GM04504 (cell line): ENCODE measurements at places on chromosomes 3 and 15.

DNA sequence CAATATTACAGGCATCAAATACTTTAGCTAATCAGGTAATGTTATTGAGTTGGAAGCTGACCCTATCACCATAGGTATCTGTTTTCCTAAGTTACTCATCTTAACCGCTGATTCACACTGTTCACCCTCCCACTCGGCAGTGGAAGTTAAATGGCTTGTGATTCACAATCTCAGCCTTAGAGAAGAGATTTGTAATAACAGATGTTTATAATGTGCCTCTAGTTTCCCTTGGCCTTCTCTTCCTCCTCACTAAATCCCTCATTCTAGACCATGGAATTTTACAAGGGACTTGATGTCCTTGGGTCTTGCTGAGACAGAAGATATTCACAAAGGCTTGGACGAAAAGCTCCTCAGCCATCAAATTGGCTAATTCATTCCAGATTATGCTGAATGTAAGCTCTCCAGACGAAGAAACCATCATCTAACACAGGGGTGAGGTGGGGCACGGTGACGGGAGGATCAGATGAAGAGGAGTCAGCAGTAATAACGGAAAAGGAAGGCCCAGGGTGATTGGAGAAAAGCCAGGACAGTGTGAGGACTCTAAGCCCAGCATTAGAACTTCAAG is 931.7 kb downstream of the MCTP2 start:
- DNase-seq = peak; percentile 81

- no peak for DNase-seq
These were observed 47.5 kb downstream of the FOXL2 start for GRCh38 chr3:138899351-138899991.

DNA sequence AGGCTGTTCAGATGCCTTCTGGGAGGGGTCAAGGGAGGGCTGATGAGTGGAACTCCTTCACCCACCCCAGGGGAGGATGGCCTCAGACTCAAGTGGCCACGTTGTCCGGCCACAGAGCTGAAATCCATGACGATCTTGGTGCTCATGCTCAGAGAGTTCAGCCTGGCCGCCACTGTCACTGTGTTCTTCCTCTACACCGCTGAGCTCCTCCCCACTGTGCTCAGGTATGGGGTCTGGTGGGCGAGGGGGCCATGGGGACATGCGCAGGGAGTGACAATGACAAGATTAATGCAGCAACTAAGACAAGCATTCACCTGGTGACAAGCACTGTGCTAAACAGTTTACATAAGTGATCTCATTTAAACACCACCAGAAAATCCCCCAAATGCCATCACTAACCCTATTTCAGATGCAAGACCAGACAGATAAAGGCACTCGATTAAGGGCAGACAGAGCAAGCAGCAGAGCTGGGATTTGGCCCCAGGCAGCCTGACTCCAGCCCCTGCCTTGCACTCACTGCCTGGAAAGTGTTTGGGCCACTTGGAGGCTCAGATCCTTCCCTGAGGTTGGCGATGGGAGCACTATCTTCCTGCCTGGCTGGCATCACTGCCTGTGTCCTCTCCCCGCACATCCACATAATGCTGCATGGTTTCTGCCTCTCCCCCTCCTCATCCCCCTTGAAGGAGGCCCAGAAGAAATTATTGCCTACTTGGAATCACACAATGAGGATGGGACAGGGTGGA is 30.9 kb upstream of the XYLB start:
- DNase-seq = no peak

DNA sequence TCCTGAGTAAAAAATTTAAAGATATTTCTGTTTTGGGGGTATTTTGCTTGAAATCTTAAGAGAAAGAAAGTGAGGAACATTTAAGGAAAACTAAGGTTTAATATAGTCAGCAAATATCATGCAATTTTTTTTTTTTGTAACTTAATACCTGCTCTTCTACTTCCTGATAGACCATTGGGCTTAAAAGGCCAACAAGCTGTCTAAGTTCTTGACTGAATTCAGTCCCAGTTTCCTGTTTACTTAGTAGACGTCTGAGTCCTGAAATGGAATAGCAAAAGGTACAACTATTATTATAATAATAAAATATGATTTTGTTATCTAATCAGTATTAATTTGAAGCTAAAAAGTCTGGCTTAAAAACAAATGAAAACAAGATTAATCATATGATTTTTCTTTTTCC is 37.9 kb downstream of the IQCB1 start:
- DNase-seq = no peak

GRCh38 chr3:32818229-32818969 is 602 bp downstream of the TRIM71 start:
- DNase-seq = no peak

- no peak for DNase-seq
These were observed 127.7 kb upstream of the TLE3 start for GRCh38 chr15:70225416-70225815.

DNA sequence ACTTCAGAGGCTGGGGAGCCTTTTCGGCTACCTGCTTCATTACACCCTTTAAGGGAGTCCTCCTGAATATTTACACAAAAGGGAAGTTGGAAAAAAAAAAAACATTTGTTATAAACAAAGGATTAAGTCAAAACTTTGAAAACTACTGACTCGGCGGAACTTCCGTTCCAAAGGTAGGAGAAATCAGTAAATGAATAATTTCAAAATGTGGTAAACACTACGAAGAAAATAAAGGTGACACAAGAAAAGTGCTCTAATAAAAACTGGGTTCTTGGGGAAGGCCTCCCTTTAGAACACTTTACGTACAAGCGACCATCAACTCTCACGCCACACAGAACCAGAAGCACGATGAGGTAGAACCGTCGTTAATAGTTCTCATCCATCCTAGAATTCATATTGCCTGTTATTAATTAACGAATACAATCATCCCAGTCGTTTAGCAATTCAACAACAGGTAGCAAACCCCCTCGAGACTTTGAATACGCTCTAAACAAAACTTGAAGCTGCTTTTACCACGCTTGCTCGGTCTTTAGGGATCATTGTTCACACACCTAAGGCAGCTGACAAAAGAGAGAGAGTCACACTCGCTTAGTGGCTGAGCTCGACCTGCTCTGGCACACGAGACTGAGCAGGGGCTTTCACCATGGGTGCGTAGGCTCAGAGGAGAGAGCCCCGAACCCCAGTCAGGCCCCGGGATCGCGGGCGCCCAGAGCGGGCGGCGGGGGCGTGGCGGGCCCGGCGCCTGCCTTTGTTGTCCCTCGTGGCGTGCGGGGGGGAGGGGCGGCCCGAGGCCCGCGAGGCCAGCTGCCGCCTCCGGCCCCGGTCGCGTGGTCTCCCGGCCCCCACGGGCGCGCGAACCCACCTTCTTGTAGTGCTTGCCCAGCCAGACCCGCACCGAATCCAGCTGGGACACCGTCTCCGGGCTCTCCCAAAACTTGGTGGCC is 680 bp downstream of the SMARCC1 start:
- no peak for DNase-seq

- no peak for DNase-seq
These were observed 28.1 kb downstream of the ATP11B start for GRCh38 chr3:182821221-182821981.

GRCh38 chr3:18237251-18238005 is 187.7 kb downstream of the SATB1 start:
- DNase-seq = peak; percentile 9

DNA sequence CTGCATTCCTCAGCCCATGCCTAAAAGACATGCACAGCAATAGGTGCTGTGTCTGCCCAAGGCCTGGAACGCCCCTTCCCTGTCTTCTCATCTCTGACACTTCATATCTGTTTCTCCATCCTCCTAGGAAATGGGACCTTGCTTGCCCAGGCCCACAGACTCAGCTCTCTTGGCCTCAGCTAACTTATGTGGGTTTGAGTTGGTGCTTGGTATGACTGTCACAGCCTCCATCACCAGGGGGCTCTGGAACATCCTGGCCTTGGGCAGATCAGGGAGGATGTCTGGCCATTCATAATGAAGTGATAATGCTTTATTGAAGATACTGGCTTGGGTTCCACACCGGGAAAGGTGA is 156.7 kb upstream of the SMAD3 start:
- no peak for DNase-seq

- DNase-seq = peak; percentile 74
These were observed 585 bp downstream of the KIF23 start for GRCh38 chr15:69414701-69415167.

DNA sequence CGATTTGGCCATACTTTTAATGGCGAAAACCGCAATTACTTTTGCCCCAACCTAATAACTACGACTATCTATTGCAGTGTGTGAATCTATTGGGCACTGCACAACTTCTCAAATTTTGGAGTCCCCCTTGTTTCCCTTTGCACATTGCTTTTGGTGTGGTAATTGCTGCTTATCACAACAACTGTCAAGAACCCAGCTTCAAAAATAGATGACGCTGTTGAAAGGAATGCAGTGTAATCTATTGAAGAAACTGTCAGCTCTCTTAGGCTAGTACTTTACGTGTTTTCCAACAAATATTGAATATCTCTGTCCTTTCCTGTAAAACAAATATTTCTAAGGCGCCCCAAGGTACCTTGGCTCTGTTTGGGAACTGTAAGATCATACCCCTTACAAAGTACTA is 222.8 kb upstream of the UBE2E2 start:
- DNase-seq = no peak

DNA sequence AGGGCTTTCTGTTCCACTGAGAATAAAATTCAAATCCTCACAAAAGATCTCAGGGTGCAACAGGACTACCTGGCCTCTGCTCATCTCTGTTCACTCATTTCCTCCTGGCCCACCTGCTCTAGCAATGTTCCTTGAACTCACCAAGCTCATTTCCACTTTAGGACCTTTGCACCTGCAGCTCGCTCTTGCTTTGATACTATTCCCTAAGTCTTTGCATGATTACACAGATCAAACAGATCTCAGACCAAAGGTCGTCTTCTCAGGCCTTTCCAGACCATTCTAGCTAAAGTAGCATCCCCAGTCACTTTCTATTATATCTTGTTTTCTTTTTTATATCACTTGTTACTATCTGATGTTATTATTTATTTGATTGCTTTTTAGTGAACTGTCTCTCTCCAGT is 54.7 kb downstream of the B3GNT5 start:
- no peak for DNase-seq

DNA sequence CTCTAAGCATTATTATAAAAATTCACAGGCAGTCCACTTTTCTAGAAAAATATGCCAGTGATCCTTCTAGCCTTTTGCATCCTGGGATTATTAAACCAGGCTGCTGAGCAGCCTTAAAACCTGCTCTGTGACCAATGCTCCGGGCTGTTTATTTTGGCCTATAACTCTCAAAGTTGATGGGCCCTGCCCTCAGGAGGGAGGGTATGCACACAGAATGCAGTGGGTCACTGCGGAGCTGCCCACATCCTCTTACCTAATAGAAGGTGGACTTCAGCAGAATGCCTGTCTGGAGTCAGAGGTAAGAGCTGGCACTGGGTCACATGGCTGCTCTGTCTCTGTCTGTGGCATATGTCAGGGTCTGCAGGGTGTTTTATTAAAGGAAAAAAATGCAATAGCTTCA is 26.0 kb downstream of the CPNE4 start:
- no peak for DNase-seq

DNA sequence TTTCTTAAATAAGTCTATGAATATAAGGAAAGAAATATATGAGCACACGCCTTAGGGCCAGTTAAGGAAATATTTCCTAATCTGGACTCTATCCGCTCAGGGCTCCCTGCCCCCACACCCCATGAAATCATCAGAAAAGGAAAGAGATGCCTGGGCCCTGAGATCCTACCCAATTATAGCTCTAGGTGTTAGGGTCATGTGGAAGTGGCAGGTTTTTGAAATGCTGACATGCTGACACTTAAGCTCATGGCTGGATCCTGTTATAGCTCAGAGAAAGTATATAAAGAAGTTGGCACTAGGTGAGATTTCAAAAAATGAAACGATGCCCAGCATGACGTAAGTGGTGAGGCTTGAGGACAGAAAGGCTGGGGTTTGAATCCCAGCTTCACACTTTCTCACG is 43.5 kb upstream of the AKAP13 start:
- DNase-seq = no peak

GRCh38 chr3:196518966-196519717 is 4.0 kb upstream of the SMCO1 start:
- DNase-seq = peak; percentile 50

GRCh38 chr3:126895178-126896066 is 87.5 kb upstream of the PLXNA1 start:
- no peak for DNase-seq

- DNase-seq = peak; percentile 89
These were observed 3.3 kb upstream of the ITPKA start for GRCh38 chr15:41490355-41490754.

DNA sequence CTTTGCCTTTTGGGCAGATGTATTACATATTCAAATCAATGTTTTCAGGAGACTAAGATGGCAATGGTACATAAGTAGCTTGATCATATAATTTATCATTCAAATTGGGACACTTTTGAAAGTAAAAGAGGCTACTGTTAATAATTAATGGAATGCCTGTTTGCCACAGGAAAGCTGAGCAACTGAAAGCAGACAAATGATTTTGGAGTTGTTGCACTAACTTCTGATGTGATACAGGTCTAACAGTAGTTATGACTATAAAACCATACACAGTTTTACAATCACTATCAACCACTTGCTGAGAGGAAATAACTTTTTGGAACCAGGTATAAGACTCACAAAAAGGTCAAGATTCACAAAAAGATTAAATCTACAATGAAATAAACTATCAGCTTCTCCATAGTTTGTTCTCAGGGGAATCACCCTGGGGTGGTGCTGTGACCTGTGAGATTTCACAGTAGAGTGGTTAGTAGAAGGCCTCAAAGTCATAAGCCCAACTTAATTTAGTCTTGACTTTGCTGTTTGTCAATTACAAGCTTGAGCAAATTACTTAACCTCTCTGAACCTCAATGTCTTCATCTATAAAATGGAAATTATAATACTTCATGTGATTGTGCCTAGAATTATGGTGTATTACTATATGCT is 42.7 kb downstream of the HHLA2 start:
- DNase-seq = no peak

GRCh38 chr3:117793622-117794265 is 1084.2 kb downstream of the TUSC7 start:
- DNase-seq = no peak

GRCh38 chr3:59245300-59245858 is 195.6 kb upstream of the CFAP20DC start:
- DNase-seq = no peak

DNA sequence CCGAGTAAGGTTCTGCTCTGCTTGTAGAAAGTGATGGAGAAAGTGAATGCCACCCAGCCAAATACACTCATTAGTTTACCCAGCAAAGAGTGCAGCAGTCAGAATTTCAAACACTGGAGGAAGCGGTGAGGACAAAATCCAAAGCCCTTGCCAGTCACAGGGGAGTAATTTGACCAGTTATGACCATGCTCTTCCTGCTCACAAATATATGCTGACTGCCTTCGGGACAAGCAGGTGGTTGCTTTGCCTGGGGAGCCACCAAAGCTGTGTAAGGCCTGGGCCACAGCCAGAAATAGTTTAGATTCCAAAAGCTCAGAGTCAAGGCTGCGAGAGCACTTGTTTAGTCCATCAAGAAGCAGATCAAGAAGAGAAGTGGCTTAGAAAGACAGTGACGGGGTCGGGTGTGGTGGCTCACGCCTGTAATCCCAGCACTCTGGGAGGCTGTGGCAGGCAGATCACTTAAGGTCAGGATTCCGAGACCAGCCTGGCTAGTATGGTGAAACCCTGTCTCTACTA is 51.0 kb upstream of the ATP13A3 start:
- peak; percentile 47 for DNase-seq
